Naive thymus-derived CD8-positive, alpha-beta T cell (primary cell): ENCODE measurements at places on chromosomes 5 and 9. TPM values are rescaled to one million over a fixed set of nuclear protein-coding genes. Genes with fewer than 3 reads are reported as not detected.

DNA sequence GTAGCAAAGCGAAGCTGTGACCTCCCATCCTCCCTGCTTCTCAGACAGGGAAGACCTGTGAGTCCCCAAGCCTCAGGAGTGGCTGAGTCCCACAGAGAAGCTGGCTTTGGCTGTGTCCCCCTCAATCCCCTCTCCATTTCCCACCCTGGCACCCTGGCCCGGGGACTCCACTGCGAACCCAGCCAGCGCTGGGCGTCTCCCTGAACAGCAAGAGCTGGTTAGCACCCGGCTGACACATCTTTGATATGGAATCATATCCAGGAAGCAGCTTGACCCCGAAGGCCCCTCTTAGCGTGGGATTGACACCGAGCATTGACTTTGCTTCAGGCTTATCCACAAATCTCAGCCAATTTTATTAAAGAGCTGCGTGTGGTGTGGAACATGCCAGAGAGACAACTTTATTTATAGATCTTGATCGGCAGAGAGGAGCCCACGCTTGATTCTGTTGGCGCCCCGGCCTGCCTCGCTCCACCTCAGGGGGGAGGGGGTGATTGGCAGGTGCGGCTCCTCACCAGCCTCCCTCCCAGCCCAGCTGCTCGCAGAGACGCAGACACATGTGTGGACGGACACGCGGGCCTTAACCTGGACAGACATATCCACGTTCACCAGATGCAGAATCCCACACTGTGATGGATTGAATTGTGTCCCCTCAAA lies 120.7 kb upstream of the MVB12B start:
- DNase-seq, result no peak
- H3K27ac ChIP-seq, result no peak overlapping the region
- H3K27me3 ChIP-seq, result peaks cover 30% of the 10 kb centered on the region
- H3K4me1 ChIP-seq, result no peaks in the 10 kb centered on the region
- H3K4me3 ChIP-seq, result no peak overlapping the region
- H3K36me3 ChIP-seq, result no peaks in the 10 kb centered on the region

FAXDC2 gene
- 0.22 TPM for total RNA-seq

- no peak overlapping the region for H3K4me3 ChIP-seq
- H3K36me3 ChIP-seq, result no peaks in the 10 kb centered on the region
- no peak overlapping the region for H3K27ac ChIP-seq
- peaks cover 4% of the 10 kb centered on the region for H3K4me1 ChIP-seq
These were observed 10.6 kb upstream of the GPX8 start for GRCh38 chr5:55149308-55149795.

DNA sequence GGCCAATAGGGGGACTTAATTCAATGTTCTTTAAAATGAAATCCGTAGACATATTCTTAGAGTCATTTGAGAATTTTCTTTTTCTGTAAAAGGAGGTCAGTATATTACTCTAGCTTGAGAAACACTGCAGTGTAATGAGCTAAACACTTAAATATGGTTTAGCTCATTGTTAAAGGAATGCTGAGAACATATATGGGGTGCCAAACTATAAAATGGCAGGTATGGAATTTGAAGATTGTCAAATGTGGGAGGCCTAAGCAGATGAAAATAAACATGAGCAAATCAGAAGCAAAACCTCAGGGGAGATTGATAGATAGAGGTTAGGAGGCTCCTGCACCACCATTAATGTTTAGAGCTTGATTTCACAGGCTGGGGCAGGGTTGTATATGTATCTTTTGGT lies 57.9 kb downstream of the STX17 start:
- DNase-seq, result no peak
- no peak overlapping the region for H3K4me3 ChIP-seq
- peaks cover 90% of the 10 kb centered on the region for H3K36me3 ChIP-seq
- peaks cover 2% of the 10 kb centered on the region for H3K4me1 ChIP-seq
- H3K27ac ChIP-seq, result no peak overlapping the region
- H3K27me3 ChIP-seq, result no peaks in the 10 kb centered on the region

DNA sequence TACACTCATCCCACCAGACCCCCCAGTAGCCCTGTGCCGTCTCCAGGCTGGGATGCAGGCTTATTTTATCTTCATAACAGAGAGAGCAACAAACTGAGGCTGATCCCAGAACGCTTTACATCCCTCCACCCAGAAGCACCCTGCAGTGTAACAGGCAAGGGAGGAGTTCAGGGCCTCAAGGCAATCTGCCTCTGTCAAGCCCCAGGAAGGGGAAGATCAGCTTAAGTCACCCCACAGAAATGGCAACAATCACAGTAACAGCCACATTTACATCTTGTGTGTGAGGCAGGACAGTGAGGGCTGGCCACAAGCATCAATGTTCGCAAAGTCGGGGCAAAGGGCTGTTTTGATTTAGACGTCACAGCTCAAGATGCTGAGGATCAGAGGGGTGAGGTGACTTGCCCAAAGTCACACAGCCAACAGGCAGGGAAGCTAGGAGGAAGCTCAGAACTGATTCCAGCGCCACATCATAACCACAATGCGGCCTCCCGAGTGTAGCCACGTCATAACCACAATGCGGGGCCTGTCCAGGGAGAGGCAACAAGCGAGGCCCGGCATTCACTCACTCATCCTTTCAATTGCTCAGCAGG lies 14.4 kb downstream of the STK10 start:
- peak overlapping the region; percentile 94 for H3K4me3 ChIP-seq
- peak overlapping the region; percentile 98 for H3K27ac ChIP-seq
- peak; percentile 51 for DNase-seq
- H3K4me1 ChIP-seq, result peaks cover 92% of the 10 kb centered on the region
- H3K27me3 ChIP-seq, result no peaks in the 10 kb centered on the region
- H3K36me3 ChIP-seq, result peaks cover 11% of the 10 kb centered on the region

SLIT3 gene
- not detected for total RNA-seq

SNCAIP gene
- total RNA-seq, result not detected

DNA sequence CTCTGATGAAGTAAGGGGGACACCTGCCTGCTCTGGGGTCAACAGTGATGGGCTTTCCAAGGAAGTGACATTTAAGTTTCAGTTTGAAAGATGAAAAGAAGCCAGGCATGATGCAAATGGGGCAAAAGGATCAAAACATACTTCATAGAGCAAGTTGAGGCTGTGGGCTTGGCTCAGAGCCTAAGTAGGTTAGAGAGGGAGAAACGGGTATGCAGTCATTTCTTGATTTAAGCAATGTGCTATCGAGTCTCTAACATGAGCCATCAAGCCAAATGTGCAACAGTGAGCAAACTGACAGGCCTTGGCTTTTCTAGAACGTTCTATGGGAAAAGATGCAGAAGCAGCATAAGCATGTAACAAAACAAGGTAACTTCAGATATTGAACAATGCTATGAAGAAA lies 80.6 kb downstream of the ADRB2 start:
- H3K4me3 ChIP-seq, result no peak overlapping the region
- H3K4me1 ChIP-seq, result peaks cover 8% of the 10 kb centered on the region
- no peaks in the 10 kb centered on the region for H3K36me3 ChIP-seq
- H3K27me3 ChIP-seq, result no peaks in the 10 kb centered on the region
- DNase-seq, result no peak
- H3K27ac ChIP-seq, result no peak overlapping the region

DNA sequence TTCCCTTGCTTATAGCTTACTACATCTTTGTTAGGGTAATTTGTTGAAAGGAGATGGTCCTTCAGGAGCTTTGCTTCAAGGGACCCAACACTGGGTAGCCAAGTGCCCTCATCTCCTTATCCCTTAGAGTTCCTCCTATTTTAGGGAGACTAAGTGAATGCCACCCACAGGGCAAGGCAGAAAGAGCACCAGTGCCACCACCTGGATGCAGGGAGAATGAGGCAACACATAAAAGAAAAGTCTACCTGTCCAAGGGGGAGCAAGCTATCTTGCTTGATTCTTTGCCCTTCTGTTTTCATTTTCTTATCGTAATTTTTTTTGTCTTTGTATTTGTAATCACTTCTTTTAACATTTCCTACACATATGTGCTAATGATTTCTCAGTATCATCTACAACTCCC lies 205.5 kb downstream of the NPR3 start:
- DNase-seq, result no peak
- H3K27me3 ChIP-seq, result no peaks in the 10 kb centered on the region
- H3K4me1 ChIP-seq, result no peaks in the 10 kb centered on the region
- H3K27ac ChIP-seq, result no peak overlapping the region
- no peaks in the 10 kb centered on the region for H3K36me3 ChIP-seq
- H3K4me3 ChIP-seq, result no peak overlapping the region

GRCh38 chr5:127801751-127802476 lies 98.7 kb downstream of the CCDC192 start:
- peaks cover 10% of the 10 kb centered on the region for H3K27me3 ChIP-seq
- no peaks in the 10 kb centered on the region for H3K4me1 ChIP-seq
- H3K27ac ChIP-seq, result no peak overlapping the region
- H3K4me3 ChIP-seq, result no peak overlapping the region
- no peaks in the 10 kb centered on the region for H3K36me3 ChIP-seq
- no peak for DNase-seq

USP20 gene
- 124 TPM for total RNA-seq

- H3K27me3 ChIP-seq, result no peaks in the 10 kb centered on the region
- H3K4me1 ChIP-seq, result no peaks in the 10 kb centered on the region
- no peaks in the 10 kb centered on the region for H3K36me3 ChIP-seq
- no peak overlapping the region for H3K4me3 ChIP-seq
- DNase-seq, result no peak
These were observed 473.5 kb downstream of the ACTL7B start for GRCh38 chr9:108382310-108382709.

GLDC gene
- not detected for total RNA-seq

- no peaks in the 10 kb centered on the region for H3K36me3 ChIP-seq
- H3K4me3 ChIP-seq, result no peak overlapping the region
- no peaks in the 10 kb centered on the region for H3K4me1 ChIP-seq
- H3K27me3 ChIP-seq, result no peaks in the 10 kb centered on the region
These were observed 316.3 kb upstream of the ARRDC3 start for GRCh38 chr5:91699429-91699828.

ROR2 gene
- not detected for total RNA-seq

- peaks cover 35% of the 10 kb centered on the region for H3K36me3 ChIP-seq
- no peaks in the 10 kb centered on the region for H3K27me3 ChIP-seq
- H3K27ac ChIP-seq, result no peak overlapping the region
- H3K4me3 ChIP-seq, result no peak overlapping the region
These were observed 68.3 kb downstream of the ERP44 start for GRCh38 chr9:100030548-100030947.

TRPM3 gene
- not detected for total RNA-seq

PCDHGC3 gene
- not detected for total RNA-seq

DNA sequence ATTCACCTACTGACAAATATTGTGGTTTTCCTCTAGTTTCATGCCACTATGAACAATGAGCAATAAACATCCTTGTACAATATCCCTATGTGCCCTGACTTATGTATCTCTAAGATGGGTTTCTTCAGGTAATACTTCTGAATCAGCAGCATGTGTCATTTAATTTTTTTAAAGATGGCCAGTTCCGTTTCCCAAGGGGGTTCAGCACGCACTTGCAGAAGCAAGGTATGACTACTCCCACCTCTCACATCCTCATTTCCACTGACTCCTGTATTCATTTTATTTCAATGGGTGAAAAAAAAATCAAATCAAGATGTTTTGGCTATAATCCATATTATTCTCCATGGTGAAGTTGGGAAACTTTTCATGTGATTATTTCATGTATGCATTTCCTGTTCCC lies 14.7 kb upstream of the ADAMTS19 start:
- no peaks in the 10 kb centered on the region for H3K4me1 ChIP-seq
- no peaks in the 10 kb centered on the region for H3K27me3 ChIP-seq
- no peaks in the 10 kb centered on the region for H3K36me3 ChIP-seq
- H3K4me3 ChIP-seq, result no peak overlapping the region

DNA sequence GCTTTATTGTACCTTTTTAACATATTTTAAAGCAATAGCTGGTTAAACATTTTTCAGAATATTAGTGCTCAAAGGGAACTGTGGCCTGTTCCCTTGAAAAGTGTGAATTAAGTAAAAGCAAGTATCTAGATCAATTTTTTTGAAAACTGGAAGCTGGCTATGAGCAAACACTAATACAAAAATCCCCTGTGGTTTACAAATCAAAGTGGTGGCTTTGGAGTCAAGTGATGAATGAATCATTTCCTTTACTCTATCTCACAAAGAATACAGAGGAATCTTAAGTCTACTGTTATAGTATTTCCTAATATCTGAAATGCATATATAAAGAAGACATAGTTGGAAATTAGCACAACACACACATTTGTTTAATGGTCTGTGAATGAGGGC lies 212.4 kb upstream of the C9orf72 start:
- DNase-seq, result no peak
- H3K27me3 ChIP-seq, result peaks cover 4% of the 10 kb centered on the region
- no peak overlapping the region for H3K4me3 ChIP-seq
- no peaks in the 10 kb centered on the region for H3K36me3 ChIP-seq
- no peak overlapping the region for H3K27ac ChIP-seq

DNA sequence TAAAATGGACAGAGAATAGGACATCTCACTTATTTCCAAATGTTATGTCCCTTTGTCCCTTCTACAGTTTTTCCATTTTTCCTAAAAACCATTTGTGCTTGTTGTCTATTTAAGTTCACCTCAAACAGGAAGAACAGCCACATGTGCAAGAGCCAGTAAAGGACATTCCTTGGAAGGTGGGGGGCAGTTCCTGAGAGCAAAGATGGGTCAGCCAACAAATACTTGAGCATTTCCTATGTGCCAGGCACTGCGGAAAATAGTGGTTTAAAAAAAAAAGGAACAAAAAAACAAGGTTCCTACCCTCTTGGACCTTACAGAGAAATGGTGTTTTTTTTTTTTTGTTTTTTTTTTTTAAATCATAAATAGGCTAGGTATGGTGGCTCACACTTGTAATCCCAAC lies 26.8 kb downstream of the ANP32B start:
- DNase-seq, result no peak
- H3K27ac ChIP-seq, result peak overlapping the region; percentile 53
- no peaks in the 10 kb centered on the region for H3K36me3 ChIP-seq
- H3K4me1 ChIP-seq, result peaks cover 28% of the 10 kb centered on the region
- H3K4me3 ChIP-seq, result no peak overlapping the region

OLFM1 gene
- not detected for total RNA-seq

DNA sequence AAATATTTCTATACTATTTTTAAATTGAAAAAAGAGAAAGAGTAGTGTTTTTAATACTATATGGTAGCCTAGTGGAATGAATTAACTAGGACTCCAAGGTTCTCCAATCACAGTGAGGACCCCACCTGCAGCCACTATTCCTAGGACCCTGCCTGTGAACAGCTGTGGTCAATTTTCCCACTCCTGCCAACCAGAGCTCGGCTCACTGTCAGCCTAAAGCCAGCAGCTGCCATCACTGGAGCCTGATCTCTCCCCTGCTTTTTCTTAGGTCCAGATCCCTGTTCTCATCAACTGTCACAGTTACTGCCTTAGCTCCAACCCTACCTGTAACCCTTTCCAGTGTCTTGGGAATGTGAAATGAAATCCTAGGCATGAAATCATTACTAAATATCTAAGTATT lies 25.3 kb downstream of the ARSB start:
- H3K27me3 ChIP-seq, result no peaks in the 10 kb centered on the region
- peaks cover 43% of the 10 kb centered on the region for H3K36me3 ChIP-seq
- H3K4me1 ChIP-seq, result no peaks in the 10 kb centered on the region
- no peak overlapping the region for H3K27ac ChIP-seq
- no peak overlapping the region for H3K4me3 ChIP-seq
